ENCODE measurements at places on chromosomes 3 and 15. TPM values are rescaled to one million over a fixed set of nuclear protein-coding genes. Genes with fewer than 3 reads are reported as not detected.

Gene VEPH1
- total RNA-seq, result not detected

Gene SHC4
- total RNA-seq, result 10.9 TPM

Gene PLSCR2
- not detected for total RNA-seq

Gene RBM5
- 61.4 TPM for total RNA-seq

Gene MUSTN1
- 0.67 TPM for total RNA-seq

Gene PARP16
- 12.9 TPM for total RNA-seq

Gene ZNF80
- total RNA-seq, result not detected

Gene SLC51B
- total RNA-seq, result 0.75 TPM

DNA sequence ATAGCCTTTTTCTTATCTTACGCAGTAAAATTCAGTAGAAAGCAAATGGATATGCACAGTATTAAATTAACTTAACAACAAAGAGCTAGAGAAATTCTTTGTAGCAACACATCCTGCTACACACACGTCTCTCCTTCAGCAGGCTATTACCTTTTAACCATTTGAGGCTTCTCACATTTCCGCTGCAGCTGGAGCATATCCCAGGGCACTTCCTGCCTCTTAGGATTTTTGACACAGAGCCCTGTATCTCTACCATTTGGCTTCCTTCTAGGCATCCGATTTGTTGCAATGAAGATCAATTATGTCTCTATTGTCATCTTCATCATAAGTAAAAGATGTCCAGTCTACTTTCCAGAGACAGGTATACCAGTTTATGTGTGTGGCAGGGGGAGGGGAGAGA is 292.4 kb upstream of the CBLB start:
- no peak for DNase-seq

- DNase-seq, result no peak
Measured at GRCh38 chr15:57405133-57405532, 28.8 kb downstream of the CGNL1 start.

DNA sequence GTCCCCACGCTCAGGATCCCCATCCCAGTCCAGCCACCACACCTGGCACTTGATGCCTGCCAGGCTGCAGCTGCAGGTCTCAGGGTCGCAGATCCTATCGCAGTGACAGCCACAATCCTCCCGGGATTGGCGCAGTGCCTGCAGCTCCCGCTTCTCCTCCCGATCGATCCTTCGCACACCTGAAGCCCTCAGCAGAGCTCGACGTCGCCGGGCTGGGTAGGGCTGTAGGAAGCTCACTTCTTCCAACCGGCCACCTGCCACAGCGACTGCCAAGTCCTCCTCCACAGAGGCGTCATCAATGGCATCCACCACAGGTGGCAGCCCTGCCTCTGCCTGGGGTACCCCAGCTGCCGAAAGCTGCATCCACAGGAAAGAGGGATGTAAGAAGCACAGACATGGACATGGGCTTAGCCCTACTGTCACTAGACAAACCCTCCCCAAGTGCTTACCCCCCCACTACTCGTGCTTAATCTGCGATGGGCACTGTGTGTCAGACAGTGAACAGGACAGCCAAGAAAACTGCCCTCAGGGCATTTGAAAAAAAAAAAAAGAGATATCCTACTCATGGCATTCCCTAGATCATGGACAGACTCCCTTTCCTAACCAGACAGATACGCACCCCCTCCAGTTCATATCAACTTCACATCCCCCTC is 9.2 kb downstream of the CSRNP1 start:
- no peak for DNase-seq

DNA sequence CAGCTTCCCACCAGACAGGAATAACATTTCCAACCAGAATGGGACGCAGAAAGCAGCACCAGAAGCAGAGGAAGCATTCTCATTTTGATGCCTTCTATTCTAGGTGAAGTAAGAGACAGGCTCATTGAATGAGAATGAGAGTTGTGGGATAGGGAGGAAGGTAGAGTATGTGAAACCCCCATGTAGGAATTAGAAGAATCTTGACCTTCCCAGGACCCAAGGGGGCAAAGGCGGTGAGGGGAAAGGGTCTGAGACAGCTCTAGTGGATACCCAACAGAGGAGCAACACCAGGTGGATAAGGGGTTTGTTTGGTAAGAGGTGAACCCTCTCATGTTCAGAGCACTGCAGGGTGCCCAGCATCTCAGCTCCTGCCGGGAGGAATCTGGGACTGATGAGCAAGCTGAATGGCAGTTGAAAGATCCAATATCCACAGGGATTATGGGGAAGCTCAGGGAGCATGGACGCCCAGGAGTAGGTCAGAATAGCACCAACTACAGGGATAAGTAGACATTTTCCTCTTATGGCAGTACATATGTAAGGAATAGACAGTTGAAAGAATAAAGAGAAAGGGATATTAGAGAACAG is 77.0 kb downstream of the PLCL2 start:
- DNase-seq, result no peak

DNA sequence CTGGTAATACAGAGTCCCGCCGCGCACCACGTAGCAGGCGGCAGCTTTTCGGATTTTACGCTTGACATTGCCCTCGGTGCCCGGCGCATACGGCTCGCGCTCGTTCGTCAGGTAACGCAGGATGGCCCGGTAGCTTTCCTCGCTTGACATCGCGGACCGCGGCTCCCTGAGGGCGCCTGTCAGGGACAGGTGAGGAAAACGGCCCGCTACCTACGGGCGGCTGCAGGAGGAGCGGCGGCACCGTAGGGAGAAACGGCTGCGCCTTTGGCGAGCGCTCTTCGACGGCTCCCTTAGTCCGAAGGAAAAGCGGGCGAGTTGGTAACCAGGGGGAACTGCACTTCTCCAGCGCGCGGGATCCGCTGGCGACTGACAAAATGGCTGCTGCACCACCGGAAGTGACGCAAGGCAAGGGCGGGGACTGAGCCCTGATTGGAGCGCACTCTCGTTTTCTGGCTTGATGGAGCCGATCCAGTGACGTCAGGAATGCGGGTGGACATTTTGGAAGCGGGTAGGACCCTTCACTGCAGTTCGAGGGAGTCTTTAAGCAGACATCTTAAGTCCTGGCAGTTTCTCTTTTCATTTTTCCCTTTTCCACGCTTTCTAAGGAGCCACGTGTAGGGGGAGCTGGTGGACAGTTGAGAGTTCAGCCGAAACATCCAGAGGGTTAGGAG is at the start of gene ZBTB11:
Gene ZBTB11 (minus strand): TSS at position 368 of the 671 bp plus-strand sequence. CDS start 218 bp downstream, at position 150.
- DNase-seq, result peak; percentile 99

DNA sequence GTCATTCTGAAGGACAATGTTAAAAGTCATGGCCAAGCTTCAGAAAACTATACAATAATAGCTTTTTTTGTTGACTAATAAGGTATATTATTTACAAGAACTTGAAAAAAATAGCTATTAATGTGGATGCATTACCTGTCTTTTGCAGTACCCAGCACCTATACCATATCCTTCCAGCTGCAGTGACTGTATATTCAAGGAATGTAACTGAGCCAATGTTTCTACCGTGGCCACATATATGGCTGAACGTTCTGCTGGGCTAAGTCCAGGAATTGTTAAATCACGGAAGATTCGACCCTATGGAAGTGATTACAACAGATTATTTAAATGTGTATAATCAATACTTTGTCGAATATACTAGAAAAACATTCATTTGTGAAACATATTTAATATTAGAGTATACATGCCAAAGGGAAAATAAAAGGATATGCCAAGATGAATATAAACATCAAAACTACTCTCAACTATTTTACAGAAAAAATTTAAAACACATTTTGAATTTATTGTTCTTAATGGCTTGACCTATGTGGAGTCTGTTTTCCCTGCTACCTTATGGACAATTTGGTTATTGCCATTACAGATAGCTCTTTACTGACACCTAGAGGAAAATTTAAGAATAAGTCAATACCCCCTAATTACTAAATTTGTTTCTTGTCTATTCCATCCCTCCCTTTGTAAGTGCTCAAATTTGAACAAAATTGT is 17.6 kb downstream of the ACAD11 start:
- no peak for DNase-seq

GRCh38 chr3:47852604-47853602 is 50.0 kb downstream of the DHX30 start:
- DNase-seq, result no peak

- no peak for DNase-seq
Measured at GRCh38 chr15:32944431-32944830, 226.6 kb downstream of the GREM1 start.

DNA sequence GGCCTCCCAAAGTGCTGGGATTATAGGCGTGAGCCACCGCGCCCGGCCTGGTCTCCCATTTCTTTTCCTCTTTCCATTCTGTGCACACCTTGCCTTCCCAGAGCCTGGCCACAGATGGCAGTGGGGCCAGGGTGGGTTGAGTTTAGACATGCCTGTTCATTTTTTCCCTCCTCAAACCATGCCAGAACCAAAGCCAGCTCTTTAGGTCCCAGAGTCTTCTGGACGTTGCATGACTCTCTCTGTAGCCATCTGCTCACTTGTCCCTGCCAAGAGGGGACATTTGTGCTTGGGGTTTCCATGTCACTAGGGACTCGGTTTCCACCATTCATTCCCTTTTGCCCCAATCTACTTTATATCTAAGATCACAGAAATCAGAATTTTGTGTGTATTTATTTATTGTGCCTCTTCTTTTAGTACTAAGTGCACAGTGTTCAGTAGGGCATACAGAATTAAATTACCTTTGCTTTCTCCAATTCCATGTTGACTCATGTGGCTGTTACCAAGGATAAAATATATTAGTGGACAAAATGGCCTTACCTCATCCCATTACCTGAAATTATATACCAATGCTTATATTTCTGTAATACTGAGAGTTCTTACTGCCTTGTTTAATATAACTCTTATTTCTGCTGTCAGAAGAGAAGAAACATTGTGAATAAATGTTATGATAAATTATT is 49.6 kb downstream of the USP13 start:
- no peak for DNase-seq

DNA sequence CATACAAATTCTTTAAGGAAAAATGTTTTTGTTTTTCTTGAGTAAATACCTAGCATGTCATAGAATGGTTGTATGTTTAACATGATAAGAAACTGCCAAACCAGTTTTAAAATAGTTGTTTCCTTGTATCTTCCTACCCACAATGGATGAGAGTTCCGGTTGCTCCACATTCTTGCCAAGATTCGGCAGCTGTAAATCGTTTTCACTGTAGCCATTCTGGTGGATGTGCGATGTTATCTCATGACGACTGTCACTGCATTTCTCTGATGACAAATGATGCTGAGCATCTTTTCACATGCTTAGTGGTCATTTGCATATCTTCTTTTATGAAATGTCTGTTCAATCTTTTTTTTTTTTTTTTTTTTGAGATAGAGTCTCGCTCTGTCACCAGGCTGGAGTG is 36.6 kb upstream of the SH3GL3 start:
- DNase-seq, result no peak

GRCh38 chr3:2595486-2595885 is 496.8 kb downstream of the CNTN4 start:
- DNase-seq, result no peak

DNA sequence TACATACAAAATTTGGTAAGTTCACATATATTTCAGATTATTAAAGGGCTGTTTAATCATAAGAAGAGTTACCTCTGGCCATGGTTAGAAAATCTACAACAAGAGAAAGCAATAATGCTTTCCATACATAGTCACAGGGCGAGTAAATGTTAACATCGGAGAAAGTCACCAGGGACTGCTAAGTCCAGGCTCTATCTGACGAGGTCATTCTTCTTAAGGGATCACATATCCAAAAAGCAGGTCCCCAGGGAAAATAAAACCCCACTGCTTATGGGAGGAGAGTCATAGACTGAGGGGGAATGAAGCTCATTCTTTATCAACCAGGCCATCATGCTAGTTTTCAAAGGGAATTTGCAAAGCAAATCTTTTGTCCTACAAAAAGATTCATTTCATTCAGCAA is 3.1 kb downstream of the PCYT1A start:
- DNase-seq, result no peak

DNA sequence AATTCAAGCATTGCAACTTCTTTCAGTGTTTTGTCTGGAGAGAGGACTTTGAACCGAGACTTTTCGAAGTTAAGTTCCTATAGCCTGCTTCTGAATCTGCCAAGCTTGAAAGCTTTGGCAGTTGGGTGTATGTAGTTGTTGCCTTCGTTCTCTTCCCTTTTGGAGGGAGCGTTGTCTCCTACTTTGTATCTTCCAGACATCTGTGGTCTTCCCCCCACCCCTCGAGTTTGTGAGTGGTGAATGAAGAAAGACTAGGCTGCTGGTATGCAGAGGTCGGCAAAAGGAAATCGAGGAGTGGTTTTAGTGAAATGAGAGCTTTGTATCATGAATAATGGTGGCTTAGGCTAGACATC is 1.3 kb downstream of the CTNNB1 start:
- DNase-seq, result no peak

DNA sequence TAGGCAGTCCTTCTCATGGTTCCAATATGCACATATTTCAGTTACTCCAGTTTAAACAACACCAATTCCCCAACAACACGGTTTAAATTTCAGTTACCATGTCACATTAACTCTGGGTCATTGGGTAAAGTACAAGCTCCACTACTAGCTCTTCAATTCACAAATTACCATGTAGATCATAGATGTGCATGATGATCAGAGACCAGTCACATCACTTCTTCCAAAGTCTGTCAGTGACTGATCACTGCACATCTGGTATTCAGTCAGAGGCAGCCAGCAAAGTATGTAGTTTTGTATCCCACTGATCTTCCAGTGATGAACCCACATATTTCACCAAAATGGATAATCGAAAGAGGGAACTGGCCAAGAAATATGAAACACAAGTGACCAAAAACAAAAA is 978.4 kb upstream of the CFAP20DC start:
- no peak for DNase-seq

DNA sequence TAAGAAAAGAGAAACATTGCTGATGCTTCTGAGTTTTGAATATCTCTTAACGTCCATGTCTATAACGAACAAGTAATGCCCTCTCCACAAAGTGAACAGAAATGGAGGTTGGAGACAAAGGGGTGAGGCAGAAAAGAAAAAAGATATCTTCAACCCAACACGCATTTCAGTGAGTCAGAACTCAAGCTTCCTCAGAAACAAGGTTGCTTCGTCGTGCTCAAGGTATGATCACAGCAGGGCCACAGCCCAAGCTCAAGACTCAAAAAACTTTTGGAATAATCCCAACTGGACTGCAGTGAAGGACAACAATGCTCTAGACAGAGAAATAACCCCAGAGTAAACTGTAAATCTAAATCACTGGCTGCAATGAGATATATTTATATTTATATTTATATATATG is 18.9 kb downstream of the WNT5A start:
- DNase-seq, result no peak

DNA sequence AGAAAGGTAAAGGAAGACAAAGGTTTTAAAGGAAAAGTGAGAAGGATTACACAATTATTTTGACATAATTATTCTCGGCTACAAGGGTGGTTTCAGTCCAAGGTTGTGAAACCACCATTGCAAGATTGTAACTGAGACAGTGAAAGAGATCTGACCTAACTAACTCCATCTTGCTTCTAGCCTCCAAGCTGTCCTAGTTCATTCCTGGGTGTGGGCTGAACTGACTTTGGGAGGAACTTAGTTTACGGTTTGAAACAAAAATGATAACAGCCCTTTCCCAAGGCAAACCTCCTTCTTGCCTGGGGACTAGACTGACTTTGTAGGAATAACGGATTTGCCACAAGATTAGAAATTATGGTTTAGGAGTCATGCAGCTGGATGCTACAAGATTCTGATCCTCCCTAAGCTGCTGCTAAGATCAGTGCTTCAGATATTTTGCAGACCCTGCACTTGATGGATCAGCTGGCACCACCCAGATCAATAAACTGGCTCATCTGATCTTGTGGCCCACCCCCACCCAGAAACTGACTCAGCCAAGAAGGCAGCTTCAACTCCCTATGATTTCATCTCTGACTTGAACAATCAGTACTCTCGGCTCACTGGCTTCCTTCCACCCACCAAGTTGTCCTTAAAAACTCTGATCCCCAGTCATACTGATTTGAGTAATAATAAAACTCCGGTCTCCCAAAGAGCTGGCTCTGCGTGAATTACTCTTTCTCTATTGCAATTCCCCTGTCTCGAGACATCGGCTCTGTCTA is 57.7 kb upstream of the AADACL2 start:
- DNase-seq, result no peak

GRCh38 chr15:78216276-78217104 is 17.9 kb downstream of the ACSBG1 start:
- no peak for DNase-seq
